ENCODE measurements at places on chromosomes 4 and X.

- no peak for DNase-seq
These were observed 288.1 kb downstream of the DCTD start for GRCh38 chr4:182629096-182629495.

DNA sequence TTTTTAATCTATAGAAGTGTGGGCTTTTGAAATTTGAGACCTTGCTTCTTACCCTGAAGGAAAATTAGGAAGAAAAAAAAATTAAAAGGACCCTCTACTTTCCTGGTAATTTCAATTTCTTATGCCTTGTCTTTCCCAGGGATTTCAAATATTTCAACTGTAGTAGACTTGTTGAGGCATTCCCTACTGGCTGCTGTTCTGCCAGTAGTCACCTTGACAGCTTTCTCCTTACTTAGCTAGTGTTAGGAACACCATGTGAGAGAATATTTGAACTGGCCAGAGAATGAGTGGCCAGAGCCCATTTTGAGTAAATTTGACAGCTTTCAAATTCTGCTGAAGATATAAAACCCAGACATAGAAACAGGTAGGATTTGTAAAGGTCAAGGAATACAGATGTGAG, 24.0 kb upstream of the GBA3 start:
- DNase-seq, result no peak

DNA sequence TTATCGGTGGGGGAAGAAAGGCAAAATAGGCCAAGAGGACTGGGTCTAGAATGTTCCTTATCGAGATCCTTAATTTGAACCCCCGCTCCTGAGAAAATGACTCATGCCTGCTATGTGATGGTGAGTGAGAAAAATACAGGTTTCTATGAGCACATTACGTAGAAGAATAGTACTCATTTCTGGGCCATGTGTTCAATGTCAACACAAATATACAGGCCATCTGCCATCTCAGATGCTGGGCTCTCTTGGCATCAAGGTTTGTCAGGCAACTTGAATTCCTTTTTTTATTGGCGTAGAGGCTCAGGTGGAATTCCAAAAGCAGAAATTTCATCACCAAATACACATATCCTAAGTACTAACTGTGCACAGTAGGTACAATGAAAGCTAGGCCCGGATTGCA, 81.4 kb upstream of the TRIM2 start:
- DNase-seq, result no peak

- no peak for DNase-seq
These were observed 35.5 kb upstream of the PLAC8 start for GRCh38 chr4:83149865-83150652.

DNA sequence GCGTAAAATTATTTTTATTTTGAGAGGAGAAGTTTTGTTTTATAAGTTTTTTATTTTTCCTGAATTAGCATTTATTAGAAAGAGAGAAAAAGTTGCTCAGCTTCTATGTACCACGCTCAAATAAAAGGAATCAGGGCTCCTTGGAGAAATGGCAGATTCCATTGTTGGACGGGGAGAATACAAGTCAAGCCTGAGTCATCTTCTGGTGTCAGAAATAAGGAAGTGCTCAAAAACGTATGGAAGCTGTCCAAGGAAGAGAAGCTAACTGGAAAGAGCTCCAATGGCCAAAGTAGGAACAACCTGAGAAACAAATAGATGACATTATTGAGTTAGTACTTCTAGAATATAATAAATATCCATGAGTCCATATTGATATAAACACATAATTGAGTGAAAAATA, 89.3 kb upstream of the NEIL3 start:
- DNase-seq, result no peak

GRCh38 chr4:2595436-2595835, 59.0 kb downstream of the FAM193A start:
- DNase-seq, result no peak

GRCh38 chr4:144556636-144557035, 89.3 kb upstream of the HHIP start:
- no peak for DNase-seq

- DNase-seq, result no peak
These were observed 140.3 kb downstream of the INPP4B start for GRCh38 chr4:142705820-142706219.

- no peak for DNase-seq
These were observed 13.0 kb upstream of the BLTP1 start for GRCh38 chr4:122139139-122139538.

DNA sequence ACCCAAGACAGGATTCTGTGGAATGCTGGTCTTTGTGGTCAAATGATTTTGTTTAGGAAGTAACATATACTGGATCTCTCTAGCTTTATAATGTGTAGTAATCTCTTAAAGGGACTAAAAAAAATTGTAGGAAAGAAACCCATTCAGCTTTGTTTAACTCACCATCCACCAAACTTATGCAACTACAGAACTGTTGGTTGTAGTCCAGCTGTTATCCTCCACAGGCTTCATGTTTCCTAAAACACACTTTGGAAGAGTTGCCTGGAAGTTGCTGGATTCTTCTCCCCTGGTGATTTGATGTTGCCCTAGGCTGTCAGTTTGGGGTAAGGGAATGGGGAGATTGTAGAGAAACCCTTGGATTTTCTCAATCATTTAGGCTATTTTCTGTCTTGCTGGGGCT, 89.3 kb downstream of the RLIM start:
- DNase-seq, result no peak

GRCh38 chr4:102519925-102520324, 18.8 kb downstream of the NFKB1 start:
- no peak for DNase-seq

DNA sequence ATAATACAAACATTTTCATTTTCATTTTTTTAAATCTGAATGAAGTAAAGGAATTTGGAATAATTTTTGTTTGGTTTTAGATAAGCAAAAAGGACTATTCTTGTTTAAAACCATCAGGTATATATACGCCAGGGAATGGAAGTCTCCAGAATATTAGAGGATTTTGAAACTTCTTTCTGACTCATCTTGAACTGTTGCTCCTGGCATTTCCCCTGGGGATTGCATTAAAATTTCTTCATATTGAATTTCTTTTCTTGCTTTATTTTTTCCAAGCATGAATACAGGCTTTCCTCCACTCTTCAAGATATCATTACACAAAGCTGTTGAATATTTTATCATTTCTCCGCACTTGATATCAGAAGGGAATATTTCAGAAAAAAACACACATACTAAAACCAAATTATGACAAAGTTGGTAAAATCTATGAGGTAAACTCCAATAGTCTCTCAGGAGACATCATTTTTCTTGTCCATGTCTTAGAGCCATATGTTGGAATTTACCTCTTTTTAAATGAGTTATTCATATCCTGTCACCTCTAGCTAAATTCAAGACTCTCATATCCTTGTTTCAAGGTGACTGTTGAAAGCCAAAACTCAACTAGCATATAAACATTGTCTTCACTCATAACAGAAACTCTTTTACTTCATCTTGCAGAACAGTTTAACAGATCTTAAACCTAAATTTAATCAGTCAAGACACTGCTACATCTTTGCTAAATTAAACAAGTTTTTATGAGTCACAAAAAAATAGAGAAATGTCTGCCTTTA, 20.7 kb upstream of the CSN1S1 start:
- DNase-seq, result no peak

GRCh38 chrX:65689377-65689776, 21.9 kb downstream of the MSN start:
- no peak for DNase-seq

GRCh38 chr4:169999923-170000322, 26.3 kb downstream of the MFAP3L start:
- no peak for DNase-seq

- no peak for DNase-seq
These were observed 541 bp downstream of the AIMP1 start for GRCh38 chr4:106316773-106317409.

GRCh38 chrX:124931241-124931640, 388.4 kb upstream of the TEX13C start:
- no peak for DNase-seq

DNA sequence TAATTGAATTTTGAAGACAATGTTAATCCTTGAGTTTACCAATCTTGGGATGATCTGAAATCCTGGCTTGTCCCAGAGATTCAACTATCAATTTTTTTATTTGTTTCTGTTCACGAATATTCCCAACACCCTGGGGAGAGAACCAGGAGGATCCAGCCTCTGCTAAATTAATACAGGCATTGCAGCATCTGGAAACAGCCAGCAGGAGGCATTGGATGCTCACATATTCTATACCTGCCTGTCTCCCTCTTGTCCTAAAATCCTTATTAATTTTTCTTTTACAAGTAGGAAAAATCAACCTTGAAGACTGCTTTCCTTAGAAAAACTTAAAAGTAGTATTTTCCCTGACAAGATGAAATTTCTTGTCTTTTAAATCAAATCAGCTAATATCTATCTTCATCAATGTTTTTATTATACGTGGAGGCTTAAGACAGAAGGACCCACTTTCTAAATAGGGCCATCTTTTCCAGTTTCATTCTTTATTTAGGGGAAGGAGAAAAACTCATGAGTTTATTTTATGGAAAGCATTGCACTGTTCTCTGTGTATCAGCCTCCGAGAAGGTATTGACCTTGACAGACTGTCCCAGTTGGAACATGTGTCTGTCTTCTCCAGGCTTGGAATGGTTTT, 102.4 kb downstream of the CLNK start:
- DNase-seq, result no peak

DNA sequence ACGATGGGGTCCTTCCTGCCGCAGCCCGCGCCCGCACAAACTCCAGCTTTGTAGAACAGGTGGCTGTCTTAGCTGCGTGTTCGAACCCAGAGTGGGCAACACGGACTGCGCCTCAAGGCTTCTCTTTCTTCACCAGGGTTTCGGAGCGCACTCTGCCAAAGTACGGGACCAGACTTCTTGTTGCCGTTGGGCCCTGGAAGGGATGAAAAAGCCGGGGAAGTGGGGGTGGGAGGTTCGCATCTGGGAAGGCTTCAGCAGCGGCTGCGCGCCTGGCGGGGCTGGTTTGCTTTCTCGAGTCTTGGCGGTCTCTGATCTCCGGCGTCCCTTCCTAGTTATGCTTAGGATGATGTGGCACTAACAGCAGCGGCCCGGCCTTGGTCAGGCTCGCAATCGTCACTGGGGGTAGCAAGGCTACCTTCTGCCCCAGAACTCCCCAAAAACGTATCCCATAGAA, 673 bp downstream of the PARM1 start:
- DNase-seq, result no peak

- no peak for DNase-seq
These were observed 3.7 kb upstream of the TEX13D start for GRCh38 chrX:124328765-124329164.

- no peak for DNase-seq
These were observed 1344.3 kb downstream of the ADGRL3 start for GRCh38 chr4:62544428-62544827.

DNA sequence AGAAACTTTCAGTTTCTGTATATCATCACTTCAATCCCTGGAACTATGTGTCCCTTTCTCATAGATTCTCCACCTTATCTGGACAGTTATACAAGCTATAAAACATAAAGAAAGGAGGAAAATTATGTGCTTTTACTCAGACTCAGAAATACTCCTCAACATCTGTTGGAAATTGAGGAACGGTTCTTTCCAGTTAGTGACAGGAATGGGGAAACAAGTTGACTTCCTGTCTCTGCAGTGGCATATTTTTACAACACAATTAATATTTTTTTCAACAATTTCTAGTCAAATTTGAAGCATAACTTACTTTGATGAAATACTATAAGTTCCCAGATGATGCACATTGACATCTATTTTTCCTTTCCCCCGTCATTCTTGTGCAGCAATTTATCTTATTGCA, 27.9 kb downstream of the ABHD18 start:
- DNase-seq, result no peak

- DNase-seq, result no peak
These were observed 111.4 kb downstream of the MAD2L1 start for GRCh38 chr4:119955256-119955655.
